ENCODE measurements at places on chromosomes 16 and 17. TPM values are rescaled to one million over a fixed set of nuclear protein-coding genes. Genes with fewer than 3 reads are reported as not detected.

DNA sequence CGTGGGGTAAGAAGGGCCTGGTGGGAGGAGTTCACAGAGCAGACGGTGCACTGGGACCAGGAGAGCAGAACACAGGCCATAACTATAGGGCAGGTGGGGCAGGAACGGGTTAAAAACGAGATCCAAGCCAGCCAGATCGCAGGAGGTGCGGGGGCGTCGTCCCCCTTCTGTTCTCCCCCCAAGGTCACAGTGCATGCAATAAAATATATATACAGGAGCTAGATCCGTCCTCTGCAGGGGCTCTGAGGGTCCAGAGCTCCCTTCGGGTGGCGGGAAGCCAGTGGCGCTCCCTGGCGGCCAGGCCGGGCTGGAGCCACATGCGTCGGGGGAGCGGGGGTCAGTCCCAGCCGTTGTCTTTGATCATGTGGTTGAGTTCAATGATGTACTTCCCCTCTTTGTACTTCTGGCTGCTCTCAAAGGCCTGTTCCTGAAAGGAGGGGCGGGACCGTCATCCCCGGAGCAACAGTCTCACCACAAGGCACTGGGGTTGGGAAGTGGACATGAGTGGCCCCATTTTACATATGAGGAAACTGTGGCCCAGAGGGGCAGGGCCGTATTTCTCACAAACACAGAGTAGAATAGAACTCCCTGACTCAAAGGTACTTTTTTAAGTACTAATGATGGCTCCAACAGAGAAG lies 768 bp upstream of the TBX6 start:
- peak; percentile 92 for DNase-seq

- DNase-seq, result no peak
These were observed 2.3 kb downstream of the TGFB1I1 start for GRCh38 chr16:31474173-31474714.

- DNase-seq, result peak; percentile 99
These were observed at the start of the genes KCTD19 and LRRC36 for GRCh38 chr16:67326472-67327309. KCTD19 (minus strand) TSS chr16:67326741; CDS start chr16:67326707, 34 bp downstream. LRRC36 (plus strand) TSS chr16:67326815; CDS start chr16:67326863, 48 bp downstream.

CLDN6 gene
- total RNA-seq, result 33.0 TPM

GSPT1 gene
- total RNA-seq, result 99.8 TPM

FBXW10 gene
- not detected for total RNA-seq

All from endothelial cell (in vitro differentiated cells).